Right lobe of liver (tissue), 6 donors: ENCODE measurements at places on chromosomes 4 and X. TPM values are rescaled to one million over a fixed set of nuclear protein-coding genes. Genes with fewer than 3 reads are reported as not detected.

The AR gene
- total RNA-seq, result 66.5 TPM

The WDR44 gene
- 6.7 TPM for total RNA-seq

The CSAG3 gene
- not detected for total RNA-seq

The SPANXN3 gene
- not detected for total RNA-seq

The INTU gene
- total RNA-seq, result 2.0 TPM

The RIBC1 gene
- not detected for total RNA-seq

The SPANXA1 gene
- not detected for total RNA-seq

The VEGFC gene
- total RNA-seq, result 2.4 TPM

The FUNDC1 gene
- 5.7 TPM for total RNA-seq

The XAGE2 gene
- total RNA-seq, result not detected

The ARHGEF38 gene
- total RNA-seq, result 0.55 TPM

The XAGE1A gene
- not detected for total RNA-seq

The DCAF8L2 gene
- not detected for total RNA-seq

The MRPL1 gene
- 19.1 TPM for total RNA-seq

The EGFL6 gene
- total RNA-seq, result not detected

The FRAS1 gene
- total RNA-seq, result 0.54 TPM

The SLC34A2 gene
- 0.98 TPM for total RNA-seq

The TRIML2 gene
- total RNA-seq, result not detected

The RTL9 gene
- not detected for total RNA-seq

The COL4A5 gene
- 2.3 TPM for total RNA-seq

The AWAT2 gene
- total RNA-seq, result not detected

The CTAG1A gene
- total RNA-seq, result not detected

The BBS7 gene
- total RNA-seq, result 1.8 TPM

The SAGE1 gene
- total RNA-seq, result not detected

The UGT8 gene
- 1.0 TPM for total RNA-seq

The FDCSP gene
- not detected for total RNA-seq

The DRP2 gene
- total RNA-seq, result not detected

The FGFBP1 gene
- total RNA-seq, result not detected

The CDX4 gene
- not detected for total RNA-seq

The FMR1 gene
- total RNA-seq, result 32.9 TPM

The SLC16A2 gene
- 42.8 TPM for total RNA-seq

The RHOXF1 gene
- total RNA-seq, result not detected

The ANXA10 gene
- 36.3 TPM for total RNA-seq

The STIM2 gene
- total RNA-seq, result 9.6 TPM

The PABPC1L2A gene
- not detected for total RNA-seq

The OTUD6A gene
- total RNA-seq, result not detected

The OPHN1 gene
- 0.47 TPM for total RNA-seq

The CXorf65 gene
- total RNA-seq, result not detected

The MND1 gene
- total RNA-seq, result 1.8 TPM

The CABS1 gene
- total RNA-seq, result not detected

The GPR50 gene
- not detected for total RNA-seq

The HSFX3 gene
- not detected for total RNA-seq

The TLL1 gene
- 0.34 TPM for total RNA-seq

The BMPR1B gene
- 0.31 TPM for total RNA-seq

The PRR32 gene
- not detected for total RNA-seq

The RNF175 gene
- not detected for total RNA-seq

The F8A2 gene
- total RNA-seq, result not detected

The ASB12 gene
- total RNA-seq, result not detected

The AGA gene
- 21.0 TPM for total RNA-seq

The TNMD gene
- total RNA-seq, result not detected

The PPBP gene
- 0.43 TPM for total RNA-seq
